ENCODE measurements at places on chromosomes 6 and 20.

DNA sequence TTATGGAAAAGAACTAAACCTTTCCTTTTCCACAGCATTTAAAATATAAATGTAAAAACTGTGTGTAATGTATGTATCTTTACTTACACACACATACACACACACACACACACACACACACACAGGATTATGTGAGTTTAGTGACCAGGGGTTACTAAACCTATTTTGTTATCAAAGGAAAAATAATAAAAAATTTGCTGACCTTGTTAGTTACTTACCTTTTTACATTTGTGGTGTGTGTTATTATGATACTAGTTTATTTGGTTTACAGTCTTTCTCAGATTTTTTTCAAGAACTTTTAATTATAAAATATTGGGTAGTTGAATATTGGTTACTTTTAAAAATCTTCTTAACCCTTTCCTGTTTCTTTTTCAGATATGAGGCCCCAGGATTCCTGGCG is 15.7 kb downstream of the NKX2-4 start:
- no peak for DNase-seq

GRCh38 chr20:61125546-61126180 is 126.4 kb upstream of the CDH4 start:
- DNase-seq = no peak

DNA sequence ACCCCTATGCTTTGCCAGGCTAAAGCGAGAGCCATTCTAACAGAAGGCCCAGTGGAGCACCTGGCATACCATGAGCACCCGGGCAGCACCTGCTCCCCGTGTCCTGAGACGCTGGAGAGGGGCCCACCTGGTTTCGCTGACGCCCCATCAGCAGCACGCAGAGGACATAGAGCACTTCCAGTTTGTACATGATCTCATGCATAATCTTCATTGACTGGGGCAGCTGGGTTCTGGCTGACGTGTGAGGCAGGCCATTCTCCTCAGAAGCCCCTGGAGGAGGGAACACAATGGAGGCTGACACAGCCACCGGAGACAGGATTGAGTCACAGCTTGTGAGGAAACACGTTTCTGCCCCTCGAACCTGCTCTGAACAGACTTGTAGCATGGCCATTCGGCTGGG is 65.4 kb downstream of the MYH7B start:
- no peak for DNase-seq

DNA sequence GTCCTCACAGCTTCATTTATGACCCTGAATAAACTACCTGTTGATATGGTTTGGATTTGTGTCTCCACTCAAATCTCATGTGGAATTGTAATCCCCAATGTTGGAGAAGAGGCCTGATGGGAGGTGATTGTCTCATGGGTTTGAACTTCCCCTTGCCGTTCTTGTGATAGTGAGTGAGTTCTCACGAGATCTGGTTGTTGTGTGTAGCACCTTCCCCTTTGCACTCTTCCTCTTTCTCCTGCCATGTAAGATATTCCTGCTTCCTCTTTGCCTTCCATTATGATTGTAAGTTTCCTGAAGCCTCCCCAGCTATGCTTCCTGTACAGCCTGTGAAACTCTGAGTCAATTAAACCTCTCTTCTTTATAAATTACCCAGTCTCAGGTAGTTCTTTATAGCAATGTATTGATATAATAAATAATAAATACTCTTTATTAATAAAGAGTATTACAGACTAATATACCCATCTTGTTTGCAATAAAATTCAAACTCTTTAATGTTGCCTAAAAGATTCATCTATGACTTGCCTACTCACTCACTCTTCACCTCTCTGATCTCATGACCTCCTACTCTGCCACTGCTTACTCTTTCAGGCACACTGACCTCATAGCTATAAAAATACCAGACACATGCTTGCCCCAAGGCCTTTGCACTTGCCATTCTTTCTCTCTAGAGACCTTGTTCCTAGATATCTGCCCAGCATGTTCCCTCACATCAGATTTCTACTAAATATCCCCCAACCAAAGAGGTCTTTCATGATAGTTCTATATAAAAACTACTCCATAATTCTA is 256.4 kb upstream of the MARCKS start:
- no peak for DNase-seq

DNA sequence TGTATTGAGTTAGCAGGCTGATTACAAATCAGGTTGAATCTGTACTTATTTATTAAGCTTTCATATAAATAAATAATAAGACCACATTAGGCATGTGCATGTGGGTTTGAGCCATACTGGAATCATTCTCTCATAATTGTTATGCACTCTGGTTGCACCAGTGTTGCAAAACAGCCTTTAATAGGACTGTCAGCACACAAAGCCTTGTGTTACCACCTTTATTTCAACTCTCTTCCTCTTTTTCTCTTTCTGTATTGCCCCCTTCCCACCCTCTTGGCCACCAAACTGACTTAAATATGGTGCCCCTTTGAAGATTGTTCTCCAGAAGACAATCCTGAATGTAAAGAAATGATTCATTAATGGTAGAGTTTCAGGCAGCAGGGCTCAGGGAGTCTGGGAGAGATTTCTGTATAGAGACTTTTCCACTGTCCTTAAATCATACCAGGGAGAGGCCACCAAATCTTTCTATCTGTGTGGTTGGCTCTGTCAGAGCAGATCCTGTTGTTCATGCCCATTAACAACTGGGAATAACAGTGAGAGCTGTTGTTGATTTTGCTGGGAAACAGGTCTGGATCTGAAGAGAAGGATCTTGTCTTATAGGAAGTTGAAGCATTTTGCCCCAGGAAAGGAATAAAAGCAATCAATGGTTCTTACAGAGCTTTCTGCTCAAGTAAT is 131.6 kb upstream of the SOX4 start:
- DNase-seq = no peak

DNA sequence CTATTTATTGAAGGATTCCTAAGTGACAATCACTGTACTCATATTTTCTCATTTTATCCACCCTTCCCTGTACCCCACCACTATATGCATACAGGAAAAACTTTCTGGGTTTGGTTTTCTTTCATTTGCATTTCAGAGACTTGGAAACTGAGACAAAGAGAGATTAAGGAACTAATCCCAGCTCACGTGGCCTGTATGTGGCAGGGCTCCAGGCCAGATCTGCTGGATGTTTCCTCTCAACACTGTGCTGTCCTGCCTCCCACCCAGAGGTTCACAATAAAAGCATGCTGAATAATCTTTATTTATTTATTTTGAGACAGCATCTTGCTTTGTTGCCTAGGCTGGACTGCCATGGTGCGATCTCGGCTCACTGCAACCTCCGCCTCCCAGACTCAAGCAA is 50.2 kb downstream of the CEP162 start:
- DNase-seq = no peak

- no peak for DNase-seq
Observed at GRCh38 chr6:54655162-54655561, 191.4 kb upstream of the FAM83B start.

GRCh38 chr6:15462717-15463525 is 199.9 kb downstream of the DTNBP1 start:
- DNase-seq = no peak

DNA sequence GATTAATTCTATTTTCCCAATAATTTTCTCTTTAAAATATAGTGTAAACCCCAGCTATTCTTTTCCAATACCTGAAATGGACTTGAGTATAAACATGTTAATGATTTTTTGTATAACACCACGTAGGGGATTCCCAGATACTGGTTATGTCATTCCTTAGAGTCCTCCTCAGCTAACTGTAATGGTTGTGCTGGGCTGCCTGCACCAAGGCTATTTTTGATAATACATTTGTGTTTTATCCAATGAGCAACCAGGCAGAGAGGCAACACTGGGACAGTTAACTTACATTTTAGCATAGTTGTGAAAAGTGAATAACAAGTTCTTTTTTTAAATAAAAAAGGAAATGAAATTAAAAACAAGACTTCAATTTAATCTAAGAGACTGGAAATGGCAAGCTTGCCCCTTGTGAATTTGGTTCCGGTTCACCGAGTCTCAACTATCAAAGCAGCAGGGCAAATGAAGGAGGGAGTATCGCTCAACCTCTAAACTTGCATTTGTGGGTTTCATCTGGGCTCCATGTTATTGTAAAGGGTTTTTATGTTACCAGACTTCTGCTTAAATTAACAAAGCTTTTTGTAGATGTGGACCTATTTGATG is 18.8 kb upstream of the BACH2 start:
- no peak for DNase-seq

DNA sequence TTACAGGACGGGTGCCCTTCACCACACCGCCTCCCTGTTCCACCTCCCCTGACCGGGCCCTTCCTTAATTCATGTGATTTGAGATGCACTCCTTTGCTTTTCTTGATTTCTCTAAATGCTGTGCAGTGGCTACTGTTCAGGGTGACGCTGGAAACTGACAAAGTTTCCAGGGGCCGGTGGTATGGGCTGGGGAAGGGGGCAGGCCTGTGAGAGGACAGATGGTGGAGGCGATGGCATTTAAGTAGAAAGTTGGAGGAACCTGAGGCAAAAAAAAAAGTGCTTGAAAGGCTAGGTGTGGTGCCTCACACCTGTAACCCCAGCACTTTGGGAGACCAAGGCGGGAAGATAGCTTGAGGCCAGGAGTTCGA is 121.6 kb upstream of the RNF24 start:
- no peak for DNase-seq

DNA sequence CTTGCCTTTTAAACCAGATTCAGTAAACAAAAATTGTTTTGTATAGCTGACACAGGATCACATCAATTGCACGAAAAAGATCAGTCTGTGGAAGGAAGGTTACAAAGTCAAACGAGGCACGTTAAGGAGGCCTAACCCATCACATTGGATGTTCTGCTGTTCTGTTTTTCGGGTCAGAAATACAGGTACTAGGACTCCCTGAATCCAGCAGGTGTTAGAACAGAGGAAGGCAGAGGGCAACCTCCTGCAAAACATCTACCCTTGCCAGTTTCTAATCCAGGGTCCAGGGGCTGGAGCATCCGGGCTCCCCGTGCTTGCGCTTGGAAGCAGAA is 64.6 kb downstream of the PLG start:
- no peak for DNase-seq

DNA sequence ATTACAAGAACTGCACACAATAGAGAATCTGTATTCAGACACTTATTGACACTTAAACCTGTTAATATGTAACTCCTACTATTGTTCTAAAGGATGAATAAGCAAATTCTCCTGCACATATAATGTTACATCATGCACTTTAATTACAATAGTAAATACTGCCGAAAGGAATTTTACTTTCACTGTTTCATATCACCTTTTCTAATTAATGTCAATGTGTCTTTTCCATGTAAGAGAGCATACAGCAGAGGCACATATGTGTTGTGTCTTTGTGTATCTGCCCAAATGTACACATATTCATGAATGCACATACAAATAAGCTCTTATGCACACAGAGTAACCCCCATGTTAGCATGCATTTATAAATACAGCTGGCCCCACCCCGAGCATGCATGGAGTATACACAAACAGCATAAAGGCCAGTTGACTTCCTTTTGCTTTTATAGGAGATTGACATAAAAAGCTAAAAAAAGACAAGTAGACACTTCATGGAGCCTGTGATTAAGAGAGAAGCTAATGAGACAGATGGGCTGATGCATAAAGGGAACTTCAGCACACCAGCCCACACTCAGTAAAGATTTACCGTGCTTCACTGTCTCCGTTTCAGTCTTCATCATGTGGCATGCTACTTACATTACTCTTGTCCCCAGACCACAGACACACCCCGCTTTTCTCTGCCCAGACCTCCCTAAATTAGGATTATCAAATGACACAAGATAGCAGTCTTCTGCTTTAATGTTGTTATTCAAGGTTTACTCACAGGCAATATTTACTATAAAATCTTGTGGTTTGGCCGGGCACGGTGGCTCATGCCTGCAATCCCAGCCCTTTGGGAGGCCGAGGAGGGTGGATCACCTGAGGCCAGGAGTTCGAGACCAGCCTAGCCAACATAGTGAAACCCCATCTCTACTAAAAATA is 184.6 kb downstream of the ATXN1 start:
- no peak for DNase-seq

DNA sequence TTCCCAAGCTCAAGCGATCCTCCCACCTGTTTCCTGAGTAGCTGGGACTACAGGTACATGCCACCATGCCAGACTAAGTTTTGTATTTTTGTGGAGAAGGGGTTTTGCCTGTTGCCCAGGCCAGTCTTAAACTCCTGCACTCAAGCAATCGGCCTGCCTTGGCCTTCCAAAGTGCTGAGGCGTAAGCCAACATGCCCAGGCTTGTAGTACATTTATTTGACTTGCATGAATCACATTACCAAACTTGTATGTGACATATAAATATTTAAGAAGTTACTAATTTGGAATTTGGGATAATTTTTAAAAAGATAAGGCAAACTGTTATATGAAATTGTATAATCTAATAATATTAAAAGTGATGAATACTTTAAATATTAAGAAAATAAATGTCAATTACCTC is 157.6 kb downstream of the MCHR2 start:
- DNase-seq = no peak

- no peak for DNase-seq
Observed at GRCh38 chr20:48017992-48018391, 232.7 kb upstream of the SULF2 start.

DNA sequence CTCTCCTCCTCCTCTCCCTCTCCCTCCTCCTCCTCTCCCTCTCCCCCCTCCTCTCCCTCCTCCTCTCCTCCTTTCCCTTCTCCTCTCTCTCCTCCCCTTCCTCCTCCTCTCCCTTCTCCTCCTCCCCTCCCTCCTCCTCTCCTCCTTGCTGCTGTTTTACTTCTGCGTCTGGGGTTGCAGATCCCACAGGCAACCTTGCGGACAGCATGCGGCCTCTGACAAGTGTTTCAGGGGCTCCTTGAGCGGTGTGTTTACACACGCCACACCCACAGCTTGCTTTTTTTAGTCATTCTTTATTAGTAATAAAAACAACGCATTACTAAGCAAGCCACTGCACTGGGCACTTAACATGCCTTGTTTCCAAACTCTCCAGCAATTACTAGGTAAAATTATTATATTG is 81.9 kb downstream of the TFAP2C start:
- DNase-seq = no peak

- DNase-seq = no peak
Observed at GRCh38 chr20:54207053-54207742, 689 bp upstream of the PFDN4 start.

- no peak for DNase-seq
Observed at GRCh38 chr20:53360852-53361251, 232.8 kb downstream of the ZNF217 start.

GRCh38 chr20:57779401-57780003 is 69.7 kb upstream of the PMEPA1 start:
- DNase-seq = no peak

- no peak for DNase-seq
Observed at GRCh38 chr6:20658053-20658452, 123.8 kb downstream of the CDKAL1 start.

GRCh38 chr6:146948790-146949342 is 255.4 kb upstream of the STXBP5 start:
- no peak for DNase-seq

DNA sequence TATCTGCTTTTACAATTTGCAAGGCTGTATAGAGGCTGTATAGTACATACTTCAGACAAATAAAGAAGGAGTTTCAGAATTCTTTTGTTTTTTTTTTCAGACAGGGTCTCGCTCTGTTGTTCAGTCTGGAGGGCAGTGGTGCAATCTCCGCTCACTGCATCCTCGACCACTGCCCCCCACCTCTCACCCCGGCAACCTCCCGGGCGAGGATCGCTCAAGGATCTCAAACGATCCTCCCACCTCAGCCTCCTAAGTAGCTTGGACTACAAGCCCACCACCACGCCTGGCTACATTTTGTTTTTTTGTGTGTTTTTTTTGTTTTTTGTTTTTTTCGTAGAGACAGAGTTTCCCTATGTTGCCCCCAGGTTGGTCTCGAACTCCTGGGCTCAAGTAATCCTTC is 1.8 kb downstream of the FASTKD5 start:
- no peak for DNase-seq
